SJCRH30 (cell line): ENCODE measurements at places on chromosomes 2 and 18.
A peak's percentile ranks its signal among the peaks of the same experiment; 100 is the strongest.

GRCh38 chr2:25598332-25598731 is 75.0 kb downstream of the DTNB start:
- DNase-seq, result no peak

- DNase-seq, result no peak
These were observed 13.8 kb downstream of the MROH2A start for GRCh38 chr2:233791883-233792329.

- peak; percentile 82 for DNase-seq
These were observed 22.7 kb downstream of the RNF152 start for GRCh38 chr18:61870151-61870550.

DNA sequence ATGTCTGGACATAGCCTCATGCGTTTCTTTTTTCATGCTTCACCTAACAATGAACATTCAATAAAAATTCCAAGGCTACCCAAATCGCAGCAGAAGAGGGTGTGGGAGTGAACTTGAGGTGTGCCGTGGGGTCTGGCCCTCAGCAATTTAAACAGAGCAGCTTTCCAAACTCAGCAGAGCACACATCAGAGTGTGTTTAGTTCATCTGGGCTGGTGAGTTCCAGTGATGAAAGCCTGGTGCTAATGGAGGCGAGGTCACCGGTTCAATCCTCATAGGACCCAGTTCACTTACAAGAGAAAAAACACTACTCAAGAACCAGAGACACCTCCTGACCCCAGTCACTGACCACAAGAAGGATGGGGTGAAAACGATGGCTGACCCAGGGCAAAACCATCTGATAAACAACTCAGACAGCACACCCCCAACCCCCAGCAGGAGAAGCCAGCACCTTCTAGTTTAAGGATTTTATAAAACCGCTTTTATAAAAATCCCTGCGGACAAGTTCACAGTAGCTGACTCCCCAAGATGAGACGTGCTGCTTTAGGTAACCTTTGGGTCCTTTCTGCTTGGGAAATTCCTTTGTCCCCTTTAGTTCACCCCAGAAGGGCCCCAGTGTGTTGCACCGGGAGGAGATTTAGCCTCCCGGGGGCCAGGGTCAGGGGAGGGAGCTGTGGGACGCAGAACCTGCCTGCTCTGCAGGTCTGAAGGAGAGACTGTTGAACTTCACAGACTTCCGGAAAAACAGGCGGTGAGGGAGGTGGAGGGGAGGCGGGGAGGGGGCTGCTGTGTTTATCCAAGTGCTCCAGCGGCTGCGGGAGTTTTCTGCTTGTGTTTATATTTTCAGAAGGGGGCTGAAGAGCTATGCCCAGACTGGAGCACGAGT is 152.7 kb upstream of the SOX11 start:
- peak; percentile 56 for DNase-seq

DNA sequence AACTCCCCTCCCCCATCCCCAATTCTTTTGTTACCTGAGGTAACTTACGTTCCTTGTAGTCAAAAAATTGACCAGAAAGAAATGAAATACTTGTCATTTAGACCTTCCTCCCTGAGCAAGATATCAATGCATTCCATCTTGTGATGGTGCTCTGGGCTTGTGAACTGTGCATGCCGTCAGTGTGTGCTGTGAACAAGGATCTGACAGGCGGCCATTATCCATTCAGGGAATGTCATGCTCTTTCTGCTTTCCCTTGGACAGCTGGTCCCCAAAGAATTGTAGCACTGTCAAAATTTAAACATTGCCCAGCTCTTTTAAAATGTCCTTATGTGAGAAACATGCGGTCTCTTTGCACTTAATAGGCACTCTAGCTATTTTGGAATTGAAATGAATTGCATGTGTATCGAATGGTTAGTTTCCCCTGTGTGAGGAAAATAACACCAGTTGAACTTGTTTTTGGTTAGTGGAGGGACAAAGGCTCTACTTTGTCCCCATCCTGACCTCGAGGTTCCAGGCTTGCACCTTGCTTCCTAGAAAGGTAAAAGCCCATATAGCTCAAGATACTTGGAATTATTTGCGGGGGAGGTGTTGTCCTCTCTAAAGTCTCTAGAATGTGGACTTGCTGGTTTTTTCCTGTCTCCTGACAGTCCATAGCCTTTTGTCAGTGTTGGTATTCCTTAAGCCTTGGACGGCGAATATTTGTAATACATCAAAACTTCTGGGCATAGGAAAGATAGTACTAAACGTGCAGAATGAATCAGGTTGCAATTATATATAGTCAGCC is 350.9 kb downstream of the NUP35 start:
- no peak for DNase-seq

- peak; percentile 84 for DNase-seq
These were observed 55.3 kb upstream of the AFF3 start for GRCh38 chr2:100197631-100198153.

DNA sequence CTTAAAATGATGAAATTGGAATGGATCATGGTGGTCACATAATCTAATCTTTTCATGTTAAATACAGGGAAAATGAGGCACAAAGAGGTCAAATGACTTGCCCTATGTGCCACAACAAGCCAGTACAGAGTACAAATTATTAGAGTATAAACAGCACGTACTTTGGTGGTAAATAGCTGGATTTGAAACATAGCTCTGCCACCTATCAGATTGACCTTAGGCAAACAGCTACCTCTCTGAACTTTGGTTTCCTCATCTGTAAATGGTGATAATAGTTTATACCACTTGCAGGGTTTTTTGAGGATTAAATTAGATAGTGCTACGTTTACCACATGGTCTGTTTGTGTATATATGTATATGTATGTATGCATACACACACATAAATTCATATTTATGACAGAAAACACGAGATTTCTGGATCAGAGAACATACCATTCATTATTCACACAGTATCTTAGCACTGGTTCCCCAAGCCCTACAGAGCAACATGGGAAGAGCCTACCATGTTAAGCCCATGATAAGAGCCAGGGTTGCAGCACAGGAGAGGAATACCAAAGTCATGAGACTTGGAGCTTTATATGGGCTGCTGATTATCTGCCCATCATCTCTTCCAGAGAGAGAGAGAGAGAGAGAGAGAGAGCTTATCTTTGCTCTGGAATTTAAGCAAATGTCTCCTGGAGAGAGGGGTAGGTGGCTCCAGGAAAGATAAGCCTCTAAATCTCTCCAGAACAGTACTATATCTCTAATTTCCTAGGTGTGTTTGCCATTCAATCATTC is 73.5 kb downstream of the MDH1 start:
- no peak for DNase-seq

DNA sequence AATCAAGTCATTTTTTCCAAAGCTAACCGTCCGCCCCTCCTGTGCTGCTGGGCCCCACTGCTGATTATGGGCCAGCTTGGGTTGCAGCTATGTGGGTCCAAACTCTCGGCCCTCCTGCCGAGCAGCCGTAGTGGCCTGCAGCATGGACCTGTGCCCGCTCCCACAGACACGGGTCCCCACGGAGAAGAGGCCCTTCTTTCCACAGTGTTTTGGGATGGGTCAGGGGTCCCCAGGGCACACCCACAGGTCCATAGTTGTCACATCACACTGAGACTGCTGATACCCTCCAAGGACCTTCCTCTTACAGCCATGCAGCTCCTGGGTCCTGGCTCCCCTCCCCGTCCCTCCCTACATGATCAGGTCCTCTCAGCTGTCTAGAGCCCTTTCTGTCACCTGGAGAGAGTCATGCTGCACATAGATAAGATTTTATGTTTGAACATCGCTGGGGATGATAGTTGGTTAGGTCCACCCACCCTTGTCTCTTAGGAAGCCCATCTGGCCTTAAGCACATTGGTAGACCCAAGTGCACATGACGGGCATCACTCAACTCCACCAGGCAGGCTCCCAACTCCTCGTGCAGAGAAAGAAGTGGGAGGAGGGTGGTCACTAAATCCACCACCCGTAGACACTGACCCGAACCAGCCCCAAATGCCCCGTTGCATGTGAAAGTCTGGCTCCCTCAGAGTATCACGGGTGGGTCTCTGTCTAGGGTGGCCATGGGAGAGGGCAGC is 17.5 kb downstream of the GPR55 start:
- no peak for DNase-seq
